ENCODE measurements at places on chromosomes 3 and 15. TPM values are rescaled to one million over a fixed set of nuclear protein-coding genes. Genes with fewer than 3 reads are reported as not detected.

Gene FANCD2OS
- total RNA-seq: not detected

GRCh38 chr3:126612479-126613205 is 42.3 kb downstream of the TXNRD3 start:
- H3K27me3 ChIP-seq: no peaks in the 10 kb centered on the region
- H3K4me3 ChIP-seq: no peak overlapping the region
- DNase-seq: no peak
- peaks cover 23% of the 10 kb centered on the region for H3K4me1 ChIP-seq

- no peak overlapping the region for H3K27ac ChIP-seq
- no peak for DNase-seq
- H3K4me3 ChIP-seq: no peak overlapping the region
- no peaks in the 10 kb centered on the region for H3K27me3 ChIP-seq
Observed at GRCh38 chr3:176562331-176562730, 635.0 kb downstream of the TBL1XR1 start.

DNA sequence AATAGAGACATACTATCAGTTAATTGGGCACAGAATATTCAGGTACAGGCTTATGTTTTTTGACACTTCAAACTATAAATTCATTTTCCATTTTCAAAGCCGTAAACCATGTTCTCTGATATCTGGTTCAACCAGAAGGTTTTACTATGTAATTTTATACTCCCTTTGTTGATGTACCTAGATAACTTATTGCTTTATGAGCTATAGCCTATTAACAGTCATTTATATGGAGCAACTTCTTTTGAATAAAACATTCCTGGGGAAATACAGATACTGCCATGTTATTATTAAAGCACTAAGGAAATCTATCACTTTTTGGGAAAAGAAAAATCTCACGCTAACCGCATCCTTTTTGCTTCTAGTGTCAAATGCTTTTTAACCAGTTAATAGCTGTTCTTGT is 505.6 kb downstream of the PYDC2 start:
- no peaks in the 10 kb centered on the region for H3K27me3 ChIP-seq
- H3K4me1 ChIP-seq: peaks cover under 1% of the 10 kb centered on the region
- DNase-seq: no peak
- H3K36me3 ChIP-seq: no peaks in the 10 kb centered on the region
- no peak overlapping the region for H3K4me3 ChIP-seq
- H3K27ac ChIP-seq: no peak overlapping the region

Gene RETNLB
- not detected for total RNA-seq

Gene CX3CR1
- not detected for total RNA-seq

- peaks cover 95% of the 10 kb centered on the region for H3K4me1 ChIP-seq
- H3K27me3 ChIP-seq: no peaks in the 10 kb centered on the region
- H3K4me3 ChIP-seq: no peak overlapping the region
- DNase-seq: no peak
- H3K27ac ChIP-seq: peak overlapping the region; percentile 100
Observed at GRCh38 chr3:70985572-70985971, 598.0 kb downstream of the FOXP1 start.

DNA sequence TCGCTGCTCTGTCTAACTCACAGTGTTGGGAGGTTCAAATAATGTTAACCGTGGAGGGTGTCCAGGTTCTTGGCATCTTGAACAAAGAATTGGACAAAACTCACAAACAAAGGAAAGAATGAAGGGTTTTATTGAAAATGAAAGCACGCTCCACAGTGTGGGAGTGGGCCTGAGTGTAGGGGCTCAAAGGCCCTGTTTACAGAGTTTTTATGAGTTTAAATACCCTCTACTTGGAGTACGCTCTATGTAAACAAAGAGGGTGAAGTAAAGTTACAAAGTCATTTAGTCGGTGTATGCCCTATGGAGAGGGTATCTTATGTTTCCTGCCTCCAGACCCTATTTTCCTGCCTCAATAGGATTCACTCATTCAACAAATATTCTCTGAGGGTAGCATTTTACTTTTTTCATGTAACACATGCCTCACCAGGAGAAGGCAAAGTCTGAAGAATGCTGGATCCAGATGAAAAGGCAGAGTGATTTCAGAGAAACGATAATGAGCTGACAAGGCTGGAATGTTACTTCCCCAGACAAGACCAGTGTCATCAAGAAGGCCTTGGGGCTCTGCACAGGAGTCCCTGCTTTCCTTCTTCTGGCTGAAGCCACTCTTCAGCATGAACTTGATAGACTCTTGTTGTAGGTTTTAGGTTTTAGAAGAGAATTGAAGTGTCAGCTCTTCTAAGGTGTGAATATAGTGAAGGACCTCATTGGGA is 163.6 kb downstream of the FAM43A start:
- peaks cover 22% of the 10 kb centered on the region for H3K27me3 ChIP-seq
- no peaks in the 10 kb centered on the region for H3K36me3 ChIP-seq
- no peak overlapping the region for H3K4me3 ChIP-seq
- no peaks in the 10 kb centered on the region for H3K4me1 ChIP-seq

Gene FOXP1
- 27.7 TPM for total RNA-seq

DNA sequence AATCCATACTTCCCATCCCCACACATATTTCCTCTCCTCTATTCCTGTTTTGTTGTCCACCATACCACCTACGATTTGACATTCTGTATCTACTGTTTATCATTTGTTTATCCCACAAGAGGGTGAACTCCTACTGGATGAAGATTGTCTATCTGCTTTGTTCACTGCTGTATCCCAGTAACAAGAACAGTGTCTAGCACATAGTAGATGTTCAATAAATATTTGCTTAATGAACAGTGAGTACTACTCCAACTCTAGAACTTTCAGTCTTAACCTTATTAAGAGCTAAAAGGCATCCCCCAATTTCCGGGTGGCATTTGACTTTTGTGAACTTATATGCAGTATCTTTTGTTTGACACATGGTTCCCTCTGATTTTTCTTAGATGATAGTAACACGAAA is 1.3 kb downstream of the PYGO1 start:
- H3K4me3 ChIP-seq: no peak overlapping the region
- DNase-seq: no peak
- no peak overlapping the region for H3K27ac ChIP-seq

DNA sequence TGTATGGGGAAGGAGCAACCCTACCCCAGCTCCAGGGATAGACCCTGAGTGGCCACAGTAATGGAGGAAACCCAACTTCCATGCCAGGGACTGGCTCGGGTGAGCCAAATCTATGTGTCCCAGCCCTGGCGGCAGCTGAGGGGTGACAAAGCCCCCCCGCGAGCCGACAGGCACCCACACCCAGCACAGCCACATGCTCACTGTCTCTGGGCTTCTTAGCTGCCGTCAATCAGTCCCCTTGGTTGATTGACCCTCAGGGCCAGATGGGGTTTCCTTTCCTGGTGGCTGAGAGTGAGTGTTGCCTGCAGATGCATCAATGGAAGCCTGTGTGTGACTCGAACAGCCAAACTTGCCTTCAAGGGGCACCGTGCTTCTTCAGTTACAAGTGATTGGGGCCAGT is 2.1 kb upstream of the OCA2 start:
- no peak overlapping the region for H3K27ac ChIP-seq
- H3K36me3 ChIP-seq: no peaks in the 10 kb centered on the region
- no peak overlapping the region for H3K4me3 ChIP-seq
- no peak for DNase-seq
- peaks cover 17% of the 10 kb centered on the region for H3K4me1 ChIP-seq

DNA sequence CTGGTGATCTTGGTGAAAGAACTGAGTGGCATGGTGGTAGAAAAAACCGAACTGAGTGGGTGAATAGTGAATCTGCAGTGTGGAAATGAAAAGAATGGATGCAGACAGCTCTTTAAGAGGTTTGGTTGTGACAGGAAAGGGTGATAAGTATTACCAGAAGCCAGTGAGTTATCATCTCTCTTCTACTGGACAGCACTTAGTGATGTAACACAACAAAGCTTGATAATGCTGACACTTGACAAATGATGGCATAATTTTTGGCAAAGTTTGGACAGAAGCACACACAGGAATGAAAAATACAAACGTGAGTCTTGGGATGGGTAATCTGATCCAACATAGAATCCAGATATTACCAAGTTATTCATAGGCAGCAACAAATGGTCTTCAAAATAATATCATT is 112.2 kb downstream of the ISL2 start:
- H3K36me3 ChIP-seq: no peaks in the 10 kb centered on the region
- no peak overlapping the region for H3K27ac ChIP-seq
- no peak for DNase-seq
- H3K4me3 ChIP-seq: no peak overlapping the region
- no peaks in the 10 kb centered on the region for H3K4me1 ChIP-seq
